Psoas muscle (tissue), 8 donors: ENCODE measurements at places on chromosomes 12 and 14.

DNA sequence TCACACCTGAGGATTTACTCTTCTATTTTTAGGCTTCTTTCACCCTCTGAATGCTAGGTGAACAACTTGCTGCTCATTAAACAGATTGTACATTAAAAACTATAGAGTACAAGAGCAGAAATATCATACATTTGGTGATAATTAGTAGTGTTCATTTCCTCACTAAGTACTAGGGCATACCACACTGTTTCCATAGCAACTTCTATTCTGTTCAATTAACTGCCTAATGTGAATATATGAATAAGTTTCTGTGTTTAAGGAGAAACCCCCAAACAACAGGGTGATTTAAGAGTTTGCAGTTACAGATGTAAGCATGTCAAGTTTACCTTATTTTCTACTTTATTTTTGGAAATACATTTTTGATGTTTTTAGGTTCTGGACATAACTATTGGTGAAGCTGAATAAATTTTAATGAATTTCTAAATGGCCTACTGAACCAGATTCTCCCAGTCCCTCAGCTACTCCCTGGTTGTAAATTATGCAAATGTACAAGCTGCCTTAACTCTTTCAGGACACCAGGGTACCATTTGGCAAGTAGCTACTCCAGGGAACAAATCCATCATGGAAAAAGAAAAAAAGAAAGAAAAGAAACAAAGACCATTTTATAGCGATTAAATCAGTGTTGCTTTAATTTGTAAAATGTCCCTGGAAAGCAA, 199.8 kb upstream of the NAV3 start:
- no peak for DNase-seq

GRCh38 chr12:96766232-96766631, 140.8 kb upstream of the NEDD1 start:
- DNase-seq: no peak

DNA sequence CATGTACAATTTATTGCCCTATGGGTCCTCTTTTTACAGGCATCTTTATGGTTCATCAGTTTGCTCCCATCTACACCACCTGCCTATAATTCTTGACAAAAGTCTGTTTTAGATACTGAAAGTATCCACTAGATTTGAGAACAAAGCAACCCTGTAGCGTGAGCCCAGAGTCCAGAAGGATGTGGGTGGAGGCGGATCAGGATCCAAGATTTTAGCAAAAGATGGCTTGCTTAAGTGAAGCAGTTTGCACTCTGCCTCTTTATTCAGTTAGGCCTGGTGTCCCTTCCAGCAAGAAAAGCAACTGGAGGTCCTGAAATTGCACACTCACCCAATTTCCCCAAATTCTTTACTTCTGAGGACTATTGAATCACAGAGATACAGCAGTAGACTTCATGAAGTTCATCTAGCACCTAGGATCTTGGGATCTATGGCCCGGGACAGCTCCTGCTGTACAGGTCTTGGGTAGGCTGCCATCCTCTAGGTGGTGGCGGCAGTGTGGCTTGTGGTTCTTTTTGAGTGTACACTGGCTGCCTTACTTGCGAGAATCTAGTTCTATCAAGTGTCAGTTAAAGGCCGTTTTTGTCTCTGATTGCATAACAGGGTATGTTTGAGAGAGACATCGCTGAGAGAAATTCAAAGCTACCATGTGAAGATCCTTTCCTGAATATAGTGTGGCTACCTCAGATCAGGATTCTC, 873.2 kb downstream of the NRXN3 start:
- DNase-seq: no peak

GRCh38 chr12:16165506-16165905, 112.0 kb downstream of the SLC15A5 start:
- peak; percentile 40 for DNase-seq

GRCh38 chr12:88579161-88579517, 1.1 kb downstream of the KITLG start:
- peak; percentile 11 for DNase-seq

GRCh38 chr14:50109342-50109741, 7.0 kb downstream of the VCPKMT start:
- no peak for DNase-seq

- DNase-seq: peak; percentile 50
Measured at GRCh38 chr12:6603095-6603567, 4.0 kb downstream of the CHD4 start.

- DNase-seq: no peak
Measured at GRCh38 chr12:98691351-98691750, 46.3 kb downstream of the APAF1 start.

GRCh38 chr14:46571970-46572369, 79.6 kb downstream of the RPL10L start:
- no peak for DNase-seq

DNA sequence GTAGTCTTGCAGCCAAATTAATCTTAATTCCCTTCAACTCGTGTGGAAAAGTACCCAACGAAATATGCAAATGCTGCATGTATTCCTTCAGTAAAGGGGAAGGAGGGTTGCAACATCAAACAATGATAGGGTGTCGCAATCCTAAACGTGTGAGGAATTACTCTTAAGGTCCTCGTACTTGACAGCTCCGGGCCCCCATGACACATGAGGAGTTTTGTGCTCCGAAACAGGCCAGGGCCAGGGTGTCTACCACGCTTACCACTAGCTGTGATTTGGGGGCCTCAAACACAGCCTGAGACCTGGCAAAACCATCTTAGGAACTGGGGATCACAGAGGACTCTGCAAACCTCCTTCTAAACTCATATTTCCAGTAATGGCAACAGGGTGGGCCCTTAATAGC, 20.4 kb downstream of the FOS start:
- peak; percentile 46 for DNase-seq

GRCh38 chr14:54175298-54175942, 218.8 kb upstream of the BMP4 start:
- no peak for DNase-seq

DNA sequence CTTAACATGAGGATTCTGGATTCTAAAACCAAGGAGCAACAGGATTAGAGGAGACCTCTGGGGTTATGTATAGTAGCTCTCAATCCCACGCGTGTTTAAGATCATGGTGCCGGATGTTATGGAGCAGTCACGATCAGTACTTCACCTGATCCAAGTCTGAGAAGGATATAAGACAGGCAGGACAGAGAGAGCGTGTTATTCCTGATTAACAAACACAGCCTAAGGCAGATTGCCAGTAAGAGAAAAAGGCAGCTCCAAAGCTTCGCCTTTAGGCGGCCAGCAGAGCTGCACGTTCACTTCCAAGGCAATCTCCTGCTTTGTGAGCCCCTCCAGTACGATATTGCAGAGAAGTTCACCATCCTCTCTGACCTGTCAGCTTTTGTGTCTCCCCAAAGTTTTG, 5.5 kb downstream of the SETD3 start:
- DNase-seq: no peak

DNA sequence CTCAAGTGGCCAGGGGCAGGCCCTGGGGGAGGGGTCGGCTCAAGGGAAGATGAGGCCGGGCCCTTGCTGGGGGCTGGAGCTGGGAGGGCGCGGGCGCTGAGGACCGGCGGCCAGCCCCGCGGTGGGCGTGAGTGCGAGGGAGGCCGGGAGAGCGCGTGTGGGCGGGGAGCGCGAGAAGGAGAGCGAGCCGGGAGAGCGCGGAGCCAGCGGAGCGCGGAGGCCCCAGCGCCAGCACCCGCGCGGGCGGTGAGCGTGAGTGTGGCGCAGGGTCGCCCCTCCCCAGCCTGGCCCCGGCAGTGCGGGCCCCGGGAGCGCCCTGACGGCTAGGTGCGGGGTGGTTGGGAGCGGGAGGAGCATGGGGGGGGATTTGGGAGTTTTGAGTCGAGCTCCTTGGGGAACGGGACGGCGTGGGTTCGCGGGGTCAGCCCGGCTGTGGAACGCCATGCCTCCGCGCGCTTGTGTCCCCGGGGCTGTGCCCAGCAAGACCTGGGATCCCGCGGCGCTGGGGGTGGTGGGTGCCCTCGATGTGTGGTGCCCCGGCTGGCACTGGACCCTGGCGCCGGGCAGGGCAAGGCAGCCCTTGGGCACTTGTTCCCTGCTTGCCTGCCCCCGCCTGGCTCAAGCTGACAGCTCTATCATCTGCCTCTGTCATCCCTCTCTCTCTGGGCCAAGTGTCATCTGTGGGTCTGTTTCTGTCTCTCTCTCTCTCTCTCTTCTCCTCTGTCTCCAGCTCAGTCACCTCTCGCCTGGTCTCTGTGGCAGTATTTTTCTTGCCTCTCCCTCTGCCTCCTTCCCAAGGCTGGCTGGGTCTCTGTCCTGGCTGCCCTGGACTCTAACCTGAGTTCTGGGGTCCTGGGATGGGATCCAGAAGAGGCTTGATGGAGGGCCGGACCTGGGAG, at the start of gene LBHD2:
LBHD2 (plus strand) TSS at position 190 of the 899 bp plus-strand sequence. CDS start 1,803 bp downstream, outside the sequence.
- peak; percentile 39 for DNase-seq

DNA sequence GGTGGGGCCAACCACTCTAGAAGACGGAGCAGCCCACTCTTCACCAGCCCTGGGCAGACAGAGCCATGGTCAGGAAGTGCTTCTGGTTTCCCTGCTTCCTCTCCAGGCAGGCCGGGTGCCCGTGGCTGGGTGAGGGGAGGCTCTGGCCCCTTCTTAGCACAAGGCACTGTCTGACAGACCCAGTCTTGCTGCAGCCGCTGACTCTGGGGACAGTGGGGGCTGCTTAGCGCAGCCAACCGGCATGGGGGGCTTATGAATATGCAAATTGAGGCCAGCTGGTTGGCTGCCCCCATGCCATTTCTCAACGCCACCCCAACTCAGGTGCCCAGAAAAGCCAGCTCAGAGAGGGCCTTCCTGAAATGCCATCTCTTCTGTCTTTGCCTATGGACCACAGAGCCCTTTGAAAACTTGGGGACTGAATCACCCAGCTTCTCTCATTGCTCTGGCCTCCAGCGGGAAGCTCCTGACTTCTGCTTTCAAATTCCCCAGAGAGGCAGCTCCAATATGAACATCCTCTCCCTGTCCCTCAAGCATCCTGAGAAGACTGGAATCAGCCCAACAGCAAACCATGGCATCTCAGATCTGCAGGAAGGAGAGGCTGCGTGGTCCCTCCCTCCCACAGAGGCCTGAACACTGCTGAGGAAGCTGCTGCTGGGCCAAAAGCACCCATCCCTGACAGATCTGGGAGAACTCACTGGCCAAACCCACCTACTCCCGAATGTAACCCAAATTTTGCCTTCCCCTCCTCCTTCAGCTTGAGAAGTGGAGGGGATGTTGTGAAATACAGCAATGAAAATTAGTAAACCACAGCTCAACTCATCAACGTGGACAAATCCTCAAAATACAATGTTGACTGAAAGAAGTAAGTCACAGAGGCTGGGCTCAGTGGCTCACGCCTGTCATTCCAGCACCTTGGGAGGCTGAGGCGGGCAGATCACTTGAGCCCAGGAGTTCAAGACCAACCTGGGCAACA, at the start of gene PROX2:
PROX2 (minus strand) TSS at position 205 of the 973 bp plus-strand sequence. CDS start 12,311 bp downstream, outside the sequence.
- DNase-seq: no peak

DNA sequence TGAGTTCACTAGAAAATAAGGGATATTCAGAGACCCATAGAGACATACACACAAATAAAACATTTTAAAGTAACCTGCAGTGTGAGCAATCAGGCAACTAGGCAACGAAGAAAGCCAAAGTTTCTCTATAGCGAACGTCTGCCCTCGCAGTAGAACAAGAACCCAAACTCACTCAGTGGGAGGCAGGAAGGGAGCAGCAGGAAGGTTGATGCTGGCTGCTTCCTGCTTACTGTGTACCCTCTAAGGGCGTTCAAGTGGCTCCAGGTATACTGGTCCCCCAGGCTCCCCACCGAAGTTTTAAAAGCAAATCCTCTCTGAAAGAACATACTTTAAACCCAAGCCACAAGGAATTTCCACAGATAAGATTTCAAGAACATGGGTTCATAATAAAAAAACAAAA, 249.3 kb downstream of the FOXN3 start:
- no peak for DNase-seq

DNA sequence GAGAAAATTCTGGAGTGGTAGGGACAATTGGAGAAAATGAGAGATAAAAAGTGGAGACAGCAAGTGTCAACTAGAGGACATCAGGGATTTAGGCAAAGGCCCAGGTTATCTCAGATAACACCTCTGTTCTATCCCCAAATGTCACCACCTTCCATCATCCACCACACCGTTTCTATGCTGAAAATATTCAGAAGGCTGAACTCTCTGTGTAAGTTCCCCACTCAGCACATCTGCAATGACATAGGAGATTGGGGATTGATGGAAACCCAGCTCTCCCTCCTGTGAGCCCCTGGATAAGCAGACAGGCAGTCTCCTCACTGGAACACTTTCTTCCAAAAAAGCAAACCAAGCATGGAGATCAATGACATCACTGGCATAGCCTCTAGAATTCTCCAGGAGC, 5.6 kb upstream of the OR10P1 start:
- DNase-seq: no peak

- peak; percentile 32 for DNase-seq
Measured at GRCh38 chr14:93023802-93024434, 91.8 kb downstream of the ITPK1 start.

- no peak for DNase-seq
Measured at GRCh38 chr14:85308531-85309300, 221.2 kb upstream of the FLRT2 start.

DNA sequence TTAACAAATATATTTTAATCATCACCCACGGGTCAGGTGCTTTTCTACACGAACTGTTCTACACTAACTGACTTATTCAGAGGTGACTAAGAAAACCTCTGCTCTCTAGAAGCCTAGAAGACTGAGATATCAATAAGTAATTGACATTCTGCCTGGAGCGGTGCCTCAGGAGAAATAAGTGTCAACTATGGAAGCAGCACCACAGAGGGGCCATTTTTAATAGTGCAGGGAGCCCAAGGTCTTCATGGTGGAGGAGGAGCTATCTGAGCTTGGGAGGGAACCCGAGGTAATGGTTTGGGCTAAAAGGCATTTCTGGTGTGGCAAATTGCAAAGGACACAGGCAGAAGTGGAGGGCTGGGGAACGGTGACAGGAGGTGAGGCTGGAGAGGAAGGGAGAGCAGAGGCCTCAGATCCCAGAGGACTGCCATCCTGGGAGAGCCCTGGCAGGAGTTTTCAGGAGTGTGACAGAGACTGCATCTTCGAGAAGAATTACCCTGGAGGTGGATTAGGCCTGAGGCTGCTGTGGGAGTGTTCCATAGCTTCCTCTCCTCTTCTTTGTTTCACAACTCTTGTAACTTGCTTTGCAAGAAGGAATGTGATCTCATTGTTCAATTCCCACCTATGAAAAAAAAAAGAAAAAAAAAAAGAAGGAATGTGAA, 123.1 kb downstream of the NPAS3 start:
- DNase-seq: no peak

- no peak for DNase-seq
Measured at GRCh38 chr12:47222520-47223030, 142.8 kb upstream of the AMIGO2 start.
